ENCODE measurements at places on chromosomes 11 and 22. TPM values are rescaled to one million over a fixed set of nuclear protein-coding genes. Genes with fewer than 3 reads are reported as not detected.

DNA sequence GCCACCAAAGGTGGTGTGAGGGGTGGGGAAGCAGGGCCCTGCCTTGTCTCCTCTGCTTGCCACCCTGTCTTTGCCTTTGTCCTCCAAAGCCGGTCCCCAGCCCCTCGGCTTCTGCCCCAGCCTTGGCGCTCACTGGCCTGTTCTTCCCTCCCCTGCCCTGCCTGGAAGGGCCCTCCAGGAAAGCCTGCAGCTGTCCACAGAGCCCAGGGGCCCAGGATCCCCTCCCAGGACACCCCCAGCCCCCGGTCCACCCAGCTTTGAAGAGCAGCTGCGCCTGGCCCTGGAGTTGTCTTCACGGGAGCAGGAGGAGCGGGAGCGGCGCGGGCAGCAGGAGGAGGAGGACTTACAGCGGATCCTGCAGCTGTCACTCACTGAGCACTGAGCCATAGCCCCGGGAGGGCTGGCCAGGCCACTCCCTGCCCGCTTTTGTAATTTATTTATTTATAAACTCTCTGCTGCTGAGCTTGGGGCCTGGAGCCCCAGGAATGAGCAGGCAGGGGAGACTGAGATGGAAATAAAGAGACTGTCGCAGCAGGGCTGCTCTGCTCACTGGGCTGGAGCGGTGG is 1.3 kb upstream of the SSH3 start:
- H3K36me3 ChIP-seq = peaks cover 1% of the 10 kb centered on the region
- H3K27me3 ChIP-seq = no peaks in the 10 kb centered on the region
- H3K4me3 ChIP-seq = no peak overlapping the region
- H3K27ac ChIP-seq = no peak overlapping the region
- 0 out of 2 replicates have a peak, but pooled peaks cover 12% of the 10 kb centered on the region for H3K4me1 ChIP-seq

DNA sequence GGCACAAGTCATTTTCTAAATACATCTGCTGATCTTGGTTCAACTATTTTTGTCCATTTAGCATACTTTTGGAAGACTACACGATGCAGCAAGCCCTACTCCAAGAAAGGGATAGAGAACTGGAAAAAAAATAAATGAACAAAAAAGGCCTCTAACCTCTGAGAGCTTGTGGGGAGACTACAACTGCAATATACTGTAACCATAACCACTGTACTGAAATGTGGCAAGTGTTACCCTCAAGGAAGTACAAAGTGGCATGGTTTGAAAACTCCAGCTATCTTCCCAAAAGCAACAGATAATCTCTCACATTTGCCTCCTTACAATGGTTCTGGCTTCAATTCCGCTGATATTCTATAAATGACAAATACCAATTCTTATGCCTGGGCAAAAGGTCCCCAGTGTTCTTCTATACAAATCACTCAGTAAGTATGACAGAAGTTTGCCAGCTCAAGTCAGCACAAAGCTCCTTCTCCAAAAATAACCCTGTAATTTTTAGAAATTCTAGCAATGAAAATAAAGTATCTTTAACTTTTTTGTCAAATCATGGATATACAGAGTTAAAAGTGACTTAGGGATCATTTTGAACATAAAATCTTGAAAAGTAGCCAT is 22.9 kb downstream of the AMBRA1 start:
- no peaks in the 10 kb centered on the region for H3K27me3 ChIP-seq
- peaks cover 3% of the 10 kb centered on the region for H3K4me1 ChIP-seq
- H3K27ac ChIP-seq = no peak overlapping the region
- H3K36me3 ChIP-seq = no peaks in the 10 kb centered on the region
- no peak for DNase-seq

DNA sequence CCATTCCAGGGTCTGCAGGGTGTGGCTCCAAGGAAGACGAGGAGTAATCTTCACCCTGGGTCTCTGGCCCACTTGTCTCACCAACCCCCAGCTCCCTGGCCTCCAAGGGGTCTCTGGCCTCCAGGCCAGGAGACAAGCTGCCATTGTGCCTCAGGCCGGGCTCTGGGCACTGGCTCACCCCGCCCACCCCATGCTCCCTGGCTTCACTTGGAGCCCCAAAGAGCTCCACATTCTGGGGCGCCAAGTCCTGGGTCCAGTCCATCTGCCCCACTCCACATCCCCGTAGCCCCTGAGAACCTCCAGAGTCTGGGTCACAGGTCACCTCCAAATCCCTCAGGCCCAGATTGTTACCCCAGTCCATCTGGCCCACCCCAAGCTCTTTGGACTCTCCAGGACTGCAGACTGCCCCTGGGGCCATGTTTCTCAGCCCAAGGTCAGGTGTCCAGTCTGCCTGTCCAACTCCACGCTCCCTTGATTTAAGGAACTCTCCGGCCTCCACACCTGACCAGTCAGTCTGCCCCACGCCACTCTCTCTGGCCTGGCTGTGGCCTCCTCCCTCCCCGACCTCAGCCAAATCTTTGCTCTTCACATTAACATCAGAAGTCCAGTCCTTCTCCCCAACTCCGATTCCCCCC is 16.2 kb downstream of the TNKS1BP1 start:
- no peak for DNase-seq
- no peak overlapping the region for H3K27ac ChIP-seq
- peaks cover 28% of the 10 kb centered on the region for H3K36me3 ChIP-seq

- no peak overlapping the region for H3K4me3 ChIP-seq
- 0 out of 2 replicates have a peak, but pooled peaks cover 3% of the 10 kb centered on the region for H3K27me3 ChIP-seq
- no peaks in the 10 kb centered on the region for H3K4me1 ChIP-seq
- DNase-seq = peak; percentile 60
These were observed 8.3 kb upstream of the IGSF9B start for GRCh38 chr11:133965031-133965601.

GRCh38 chr11:3159296-3160190 is 5.6 kb downstream of the OSBPL5 start:
- H3K4me3 ChIP-seq = peak overlapping the region; percentile 78
- peaks cover 61% of the 10 kb centered on the region for H3K4me1 ChIP-seq
- peak; percentile 40 for DNase-seq
- peak overlapping the region; percentile 56 for H3K27ac ChIP-seq

GRCh38 chr11:118915396-118915795 is 10.3 kb downstream of the BCL9L start:
- DNase-seq = no peak
- no peaks in the 10 kb centered on the region for H3K27me3 ChIP-seq
- no peaks in the 10 kb centered on the region for H3K36me3 ChIP-seq
- H3K4me1 ChIP-seq = peaks cover 88% of the 10 kb centered on the region

DNA sequence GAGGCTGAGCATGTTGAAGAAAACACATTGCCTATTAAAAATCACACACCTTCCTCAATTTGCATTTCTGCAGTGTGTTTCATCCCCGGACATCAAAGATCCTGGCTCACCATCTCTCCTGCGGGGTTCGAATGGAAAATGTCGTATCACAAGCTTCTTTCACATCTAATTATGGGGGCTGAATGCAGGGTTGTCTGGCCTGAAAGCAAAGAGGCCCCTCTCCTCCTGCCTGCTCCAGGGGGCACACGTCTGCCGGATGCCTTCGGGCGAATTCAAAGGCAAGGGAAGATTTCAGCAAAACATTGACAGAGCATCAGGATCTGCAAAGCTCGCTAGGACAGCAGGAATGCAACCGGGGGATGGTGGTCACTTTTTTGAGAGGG is 1447.7 kb downstream of the TBC1D22A start:
- no peak for DNase-seq
- no peak overlapping the region for H3K4me3 ChIP-seq
- H3K36me3 ChIP-seq = no peaks in the 10 kb centered on the region
- H3K4me1 ChIP-seq = no peaks in the 10 kb centered on the region
- H3K27me3 ChIP-seq = no peaks in the 10 kb centered on the region

- no peak overlapping the region for H3K4me3 ChIP-seq
- H3K27me3 ChIP-seq = no peaks in the 10 kb centered on the region
- no peaks in the 10 kb centered on the region for H3K36me3 ChIP-seq
- DNase-seq = peak; percentile 40
These were observed 11.5 kb upstream of the RAB39A start for GRCh38 chr11:107916671-107917241.

- no peak overlapping the region for H3K27ac ChIP-seq
- no peaks in the 10 kb centered on the region for H3K4me1 ChIP-seq
- no peak for DNase-seq
- H3K4me3 ChIP-seq = no peak overlapping the region
- H3K27me3 ChIP-seq = no peaks in the 10 kb centered on the region
These were observed 23.3 kb upstream of the RRM1 start for GRCh38 chr11:4071325-4071724.

DNA sequence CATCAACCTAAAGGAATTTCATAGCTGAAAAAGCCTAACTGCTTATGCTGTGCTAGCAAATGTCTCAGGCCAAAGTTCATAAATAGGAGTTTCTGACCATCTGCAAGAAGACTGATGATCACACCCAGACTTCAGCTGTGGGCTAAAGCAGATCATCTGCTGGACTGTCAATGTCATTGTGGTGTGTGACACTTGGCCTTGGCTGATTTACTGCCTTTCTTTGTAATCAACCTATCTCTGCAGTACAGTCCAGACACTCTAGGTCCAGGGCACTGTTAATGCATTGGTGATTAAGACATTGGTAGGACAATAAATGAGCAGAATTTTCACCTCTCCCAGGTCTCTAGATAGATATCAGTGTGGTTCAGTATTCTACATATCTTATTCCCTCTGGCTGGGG is 40.3 kb upstream of the SMCO4 start:
- no peak overlapping the region for H3K4me3 ChIP-seq
- no peaks in the 10 kb centered on the region for H3K27me3 ChIP-seq
- DNase-seq = no peak
- no peak overlapping the region for H3K27ac ChIP-seq

GRCh38 chr11:63846897-63847296 is 8.0 kb downstream of the MARK2 start:
- no peak overlapping the region for H3K4me3 ChIP-seq
- H3K27me3 ChIP-seq = no peaks in the 10 kb centered on the region
- no peak overlapping the region for H3K27ac ChIP-seq
- peaks cover 21% of the 10 kb centered on the region for H3K4me1 ChIP-seq

DNA sequence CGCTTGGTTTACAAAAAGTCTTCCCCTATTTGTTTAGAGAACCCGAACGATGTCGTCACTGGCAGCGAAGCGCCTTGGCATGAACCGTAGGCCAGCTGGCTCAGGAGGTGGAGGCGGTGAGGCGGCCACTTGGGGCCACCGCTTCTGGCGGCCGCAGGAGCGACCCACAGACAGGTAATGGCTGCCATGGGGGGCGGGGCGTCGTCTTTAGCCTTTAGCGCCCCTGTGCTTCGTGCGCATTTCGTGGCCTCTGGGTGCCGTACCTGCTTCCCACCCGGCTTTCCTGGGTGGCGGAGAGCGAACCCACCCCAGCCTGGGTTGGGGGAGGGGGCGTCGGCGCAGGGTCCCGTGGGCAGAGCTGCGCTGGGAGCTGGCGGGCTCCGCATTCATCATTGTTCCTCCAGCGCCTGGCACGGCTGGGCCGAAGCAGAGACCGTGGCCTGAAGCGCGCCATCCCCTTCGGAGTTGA is 469 bp upstream of the OSBP2 start:
- no peak overlapping the region for H3K27ac ChIP-seq
- DNase-seq = peak; percentile 62
- peak overlapping the region; percentile 76 for H3K4me3 ChIP-seq
- H3K36me3 ChIP-seq = no peaks in the 10 kb centered on the region

DNA sequence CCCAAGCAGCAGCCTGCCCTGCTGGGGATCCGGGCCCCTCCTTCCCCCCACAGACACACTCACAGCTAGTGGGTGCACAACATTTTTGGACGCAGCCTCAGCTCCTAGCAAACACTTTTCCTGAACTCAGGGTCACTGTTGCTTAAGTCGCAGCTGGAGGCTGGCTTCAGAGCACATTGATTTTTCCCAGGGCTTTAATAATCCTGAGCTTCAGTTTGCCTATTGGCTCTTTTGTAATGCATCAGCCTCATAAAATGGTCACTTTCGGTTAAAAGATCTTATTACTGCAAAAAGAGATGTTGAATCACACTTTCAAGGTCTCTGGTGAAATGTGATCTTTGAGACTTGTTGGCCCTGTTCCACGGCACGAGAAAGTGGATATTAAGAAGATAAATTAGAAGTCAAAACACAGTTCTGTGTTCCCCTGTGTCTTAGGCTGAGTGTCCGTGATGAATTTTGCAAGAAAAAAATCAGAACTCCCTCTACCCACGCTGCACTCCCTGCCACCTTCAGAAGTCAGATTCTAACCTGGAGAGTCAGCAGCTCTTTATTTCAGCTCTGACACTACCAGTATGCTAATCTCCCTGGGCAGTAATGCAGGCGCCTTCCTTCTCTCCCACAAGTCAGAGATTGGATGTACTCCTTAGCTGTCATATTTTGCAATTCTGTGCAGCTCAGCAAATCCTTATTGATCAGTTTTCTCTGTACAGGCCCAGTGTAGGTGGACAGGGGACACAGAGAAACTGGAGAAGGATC is 158.2 kb upstream of the E2F8 start:
- peak; percentile 82 for DNase-seq
- peaks cover 22% of the 10 kb centered on the region for H3K4me1 ChIP-seq
- H3K4me3 ChIP-seq = peak overlapping the region; percentile 33
- no peaks in the 10 kb centered on the region for H3K27me3 ChIP-seq
- H3K36me3 ChIP-seq = no peaks in the 10 kb centered on the region
- H3K27ac ChIP-seq = peak overlapping the region; percentile 45

- no peaks in the 10 kb centered on the region for H3K27me3 ChIP-seq
- no peak overlapping the region for H3K4me3 ChIP-seq
- H3K27ac ChIP-seq = no peak overlapping the region
- H3K4me1 ChIP-seq = peaks cover 18% of the 10 kb centered on the region
- H3K36me3 ChIP-seq = no peaks in the 10 kb centered on the region
- DNase-seq = no peak
These were observed 13.3 kb upstream of the HBE1 start for GRCh38 chr11:5283086-5283485.

DNA sequence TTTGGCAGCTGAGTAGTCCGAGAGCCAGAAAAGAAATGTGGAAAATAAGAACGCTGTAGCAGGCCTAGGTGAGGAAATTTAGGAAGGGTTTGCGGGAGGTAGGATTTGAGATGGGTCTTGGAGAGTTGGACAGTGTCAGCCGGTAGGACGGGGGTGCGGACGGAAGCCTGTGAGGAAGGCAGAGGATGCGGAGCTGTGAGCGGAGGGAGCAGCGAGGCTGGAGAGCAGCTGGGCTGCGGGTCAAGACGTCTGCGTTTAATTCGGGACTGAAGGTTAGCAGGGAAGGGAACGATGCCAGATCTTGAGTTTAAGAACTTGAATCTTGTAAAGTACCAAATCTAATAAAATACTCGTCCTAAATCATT is 669 bp upstream of the TIGD3 start:
- peaks cover 21% of the 10 kb centered on the region for H3K36me3 ChIP-seq
- no peak for DNase-seq
- H3K4me1 ChIP-seq = peaks cover 5% of the 10 kb centered on the region
- H3K4me3 ChIP-seq = peak overlapping the region; percentile 78
- no peaks in the 10 kb centered on the region for H3K27me3 ChIP-seq
- H3K27ac ChIP-seq = peak overlapping the region; percentile 20

The MGAT3 gene
- total RNA-seq = not detected

The SMC1B gene
- total RNA-seq = 0.13 TPM

The UPK3A gene
- not detected for total RNA-seq

The RFPL3 gene
- total RNA-seq = not detected

The TSSK2 gene
- not detected for total RNA-seq

The FXYD6 gene
- total RNA-seq = not detected

The RBMXL2 gene
- total RNA-seq = not detected

The SERGEF gene
- 16.8 TPM for total RNA-seq

The ZNF214 gene
- 2.1 TPM for total RNA-seq
